ENCODE measurements at places on chromosomes 7 and 10.

DNA sequence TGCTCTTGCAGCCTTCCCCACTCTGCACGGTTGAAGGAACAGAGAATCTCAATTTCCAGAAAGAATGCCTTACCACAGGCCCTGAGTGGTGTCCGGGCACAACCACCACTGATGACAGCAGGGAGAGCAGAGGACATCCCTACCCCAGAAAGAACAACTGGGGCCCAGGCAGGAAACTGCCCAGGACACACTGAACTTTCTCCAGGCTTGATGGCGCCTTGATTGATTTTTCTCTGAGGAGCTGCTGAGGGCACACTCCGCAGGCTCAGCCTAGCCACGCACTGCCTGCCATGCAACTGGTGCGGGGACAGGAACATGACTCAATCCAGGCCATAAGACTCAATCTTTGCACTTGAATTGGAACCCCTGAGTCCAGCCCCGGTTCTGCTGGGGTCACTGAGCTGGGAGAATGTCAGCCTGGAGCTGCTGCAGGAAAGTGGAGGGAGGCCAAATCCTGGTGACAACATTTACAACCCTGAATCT is 5.9 kb downstream of the AKR1B1 start:
- ATAC-seq, result no peak

DNA sequence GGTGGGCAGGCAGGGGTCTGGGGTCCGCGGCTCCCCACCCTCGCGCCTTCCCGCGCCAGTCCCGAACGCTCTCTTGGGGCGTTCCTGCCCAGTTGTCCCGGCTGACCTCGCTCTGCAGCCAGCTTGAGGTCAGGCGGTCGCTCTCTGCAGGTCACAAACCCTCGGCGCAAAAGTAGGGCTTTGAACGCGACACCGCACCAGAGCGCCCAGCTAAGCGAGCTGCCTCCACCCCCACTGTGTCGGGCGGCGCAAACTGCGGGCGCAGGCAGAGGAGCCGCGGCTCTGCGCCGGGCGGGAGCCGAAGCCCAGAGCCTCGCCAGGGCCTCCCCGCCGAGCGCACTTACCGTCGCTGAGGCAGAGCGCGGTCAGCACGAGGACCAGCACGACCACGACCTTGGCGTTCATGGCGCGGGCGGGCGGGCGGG is 284 bp downstream of the CXCL12 start:
- no peak for ATAC-seq

DNA sequence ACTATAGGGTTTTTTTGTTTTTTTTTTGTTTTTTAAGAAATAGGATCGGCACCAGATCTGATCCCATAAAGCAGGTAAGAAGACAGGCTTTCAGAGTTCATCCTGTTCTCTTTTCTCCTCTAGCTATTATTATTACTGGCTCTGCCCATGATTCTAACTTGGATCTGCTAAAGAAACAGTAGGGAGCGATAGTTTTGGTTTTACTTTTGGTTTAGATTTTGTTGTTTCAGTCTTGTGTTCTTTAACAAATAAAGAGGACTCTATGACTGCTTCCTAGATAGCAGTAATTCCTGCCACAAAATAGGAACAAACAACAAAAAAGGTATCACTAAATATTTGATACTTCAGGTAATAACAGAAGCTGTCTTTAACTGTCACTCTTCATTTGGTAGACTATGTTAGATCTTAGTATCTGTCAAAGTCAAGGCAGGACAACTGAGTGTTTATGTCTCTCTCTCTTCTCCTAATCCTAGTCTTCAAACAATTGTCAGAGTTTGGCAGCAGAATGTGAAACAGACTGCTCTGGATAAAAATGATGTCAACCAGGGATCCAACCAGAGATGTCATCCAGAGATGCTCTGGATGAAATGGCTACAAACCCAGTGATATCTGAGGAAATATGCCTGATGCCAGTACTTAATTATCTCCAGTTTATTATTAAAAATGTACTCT is 99.8 kb downstream of the KMT2C start:
- ATAC-seq, result no peak

DNA sequence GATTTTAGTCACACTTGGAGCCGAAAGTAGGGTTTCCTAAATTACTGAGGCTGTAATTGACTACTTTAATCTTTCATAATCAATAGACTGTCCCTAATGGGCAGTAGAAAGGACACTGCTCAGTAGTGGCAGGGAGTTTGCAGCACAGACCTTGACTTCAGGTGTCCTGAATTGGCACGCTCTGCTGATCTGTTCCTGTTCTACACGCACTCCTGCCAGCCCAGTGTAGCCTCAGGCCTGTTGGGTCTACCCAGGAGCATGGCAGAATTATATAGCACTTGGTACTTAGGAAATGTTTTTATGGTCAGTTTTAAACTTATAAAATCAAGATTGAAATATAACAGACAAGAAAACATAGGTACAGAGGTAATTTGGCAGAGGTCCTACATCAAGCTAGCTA is 9.0 kb downstream of the EIF4H start:
- no peak for ATAC-seq

DNA sequence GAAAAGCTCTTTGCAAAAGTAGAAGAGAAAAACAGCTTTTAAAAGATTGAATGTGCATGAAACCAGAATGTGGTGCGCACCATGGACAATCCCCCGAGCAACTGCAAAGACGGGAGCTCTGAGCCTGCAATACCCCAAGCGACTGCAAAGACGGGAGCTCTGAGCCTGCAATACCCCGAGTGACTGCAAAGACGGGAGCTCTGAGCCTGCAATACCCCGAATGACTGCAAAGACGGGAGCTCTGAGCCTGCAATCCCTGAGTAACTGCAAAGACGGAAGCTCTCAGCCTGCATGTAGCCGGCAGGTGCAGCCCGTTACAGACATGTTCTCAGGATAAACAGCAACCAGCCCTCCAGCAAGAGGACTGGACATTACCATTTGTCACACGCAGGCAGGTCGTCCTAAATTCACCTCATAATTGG is 6.2 kb downstream of the ZNF775 start:
- no peak for ATAC-seq

GRCh38 chr7:37283716-37284115 is 164.9 kb downstream of the ELMO1 start:
- ATAC-seq, result no peak

DNA sequence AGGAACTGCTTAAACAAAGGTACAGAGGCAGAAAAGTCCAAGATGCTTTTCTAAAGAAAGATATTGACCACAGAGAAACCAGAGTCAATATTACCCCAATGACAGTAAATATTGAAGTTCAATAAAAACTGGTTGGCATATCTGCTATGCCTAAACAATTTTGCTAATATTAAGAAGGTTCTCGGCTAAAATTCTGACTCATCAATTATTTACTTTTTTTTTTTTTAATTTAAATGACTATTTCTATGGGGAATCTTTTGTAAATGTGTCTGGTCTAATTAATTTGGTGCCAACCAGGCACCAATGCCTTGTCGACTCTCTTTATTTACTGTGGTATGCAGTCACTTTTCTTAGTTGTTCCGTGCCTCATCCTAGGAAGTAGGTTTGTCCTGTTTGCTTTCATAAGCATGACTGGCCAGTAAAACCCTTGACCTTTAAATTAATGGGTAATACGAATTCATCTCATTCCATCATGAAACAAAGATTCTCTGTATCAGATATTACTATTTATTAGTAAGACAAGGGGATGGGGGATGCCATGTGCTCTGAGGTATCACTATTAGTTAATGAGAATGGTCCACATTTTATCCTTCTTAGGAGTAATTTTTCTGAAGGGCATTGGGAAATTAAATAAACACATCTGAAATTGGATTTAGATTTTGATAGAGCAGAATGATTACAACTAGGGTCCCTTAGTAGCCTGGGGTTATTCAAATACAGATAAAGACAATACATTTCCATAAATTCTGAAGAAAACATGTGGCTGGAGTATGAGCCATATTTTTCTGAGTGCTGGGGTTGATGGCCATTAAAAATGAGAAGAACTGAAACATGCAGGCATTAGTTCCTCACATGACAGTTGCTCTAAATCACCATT is 154.4 kb downstream of the VTI1A start:
- no peak for ATAC-seq

DNA sequence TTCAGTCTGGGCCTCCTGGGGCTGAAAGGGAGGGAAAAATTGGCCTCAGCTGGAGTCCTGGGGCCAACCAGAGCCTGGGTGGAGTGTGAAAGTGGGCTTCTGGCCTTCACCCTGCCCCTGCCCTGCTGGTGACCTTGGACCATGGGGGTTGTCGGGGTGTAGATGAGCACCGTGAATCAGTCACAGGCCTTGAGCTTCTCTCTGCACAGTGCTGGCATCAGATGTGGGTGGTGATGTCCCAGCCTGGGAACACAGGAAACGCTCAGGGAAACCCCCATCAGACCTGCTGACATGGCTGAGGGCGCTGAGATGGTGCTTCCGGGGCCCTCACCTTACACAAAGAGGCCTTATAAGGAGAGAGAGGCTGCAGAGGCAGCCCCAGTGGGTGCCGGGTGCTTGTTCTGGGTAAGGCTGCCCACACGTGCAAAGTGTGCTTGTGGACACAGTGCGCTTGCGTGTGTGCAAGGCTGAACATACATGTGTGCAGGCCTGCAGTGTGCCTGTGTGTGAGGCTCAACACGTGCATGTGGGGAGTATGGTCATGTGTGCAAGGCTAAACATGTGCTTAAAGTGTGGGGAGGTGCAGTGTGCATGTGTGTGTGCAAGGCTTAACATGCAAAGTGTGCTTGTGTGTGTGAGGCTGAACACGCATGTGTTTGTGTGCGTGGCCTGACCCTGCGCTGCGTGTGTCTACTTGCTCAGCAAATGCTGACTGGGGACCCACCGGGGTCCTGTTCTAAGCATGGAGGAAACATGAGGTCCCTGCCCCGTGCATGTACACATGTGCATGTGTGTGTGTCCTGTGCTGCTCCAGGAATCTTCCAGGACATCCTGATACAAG is 6.5 kb downstream of the ARPC1B start:
- peak; percentile 91 for ATAC-seq

DNA sequence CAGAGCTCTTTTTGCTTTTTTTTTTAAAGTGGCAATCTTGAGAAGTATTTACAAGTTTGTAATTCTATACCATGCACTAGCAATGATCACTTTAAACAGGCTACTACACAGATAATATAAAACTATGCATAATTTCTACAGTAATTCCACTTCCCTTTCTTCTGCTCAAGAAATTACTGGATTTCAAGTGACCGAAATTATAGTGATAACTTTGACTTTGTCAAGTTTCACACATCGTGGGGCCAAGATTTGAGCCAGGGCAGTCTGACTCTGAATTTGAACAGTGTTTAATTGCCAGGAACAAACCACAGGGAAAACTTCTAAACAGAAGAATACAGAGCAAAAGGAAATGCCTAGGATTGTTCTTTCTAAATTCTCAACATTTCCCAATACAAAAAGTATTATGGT is 288.3 kb upstream of the MKLN1 start:
- ATAC-seq, result no peak

DNA sequence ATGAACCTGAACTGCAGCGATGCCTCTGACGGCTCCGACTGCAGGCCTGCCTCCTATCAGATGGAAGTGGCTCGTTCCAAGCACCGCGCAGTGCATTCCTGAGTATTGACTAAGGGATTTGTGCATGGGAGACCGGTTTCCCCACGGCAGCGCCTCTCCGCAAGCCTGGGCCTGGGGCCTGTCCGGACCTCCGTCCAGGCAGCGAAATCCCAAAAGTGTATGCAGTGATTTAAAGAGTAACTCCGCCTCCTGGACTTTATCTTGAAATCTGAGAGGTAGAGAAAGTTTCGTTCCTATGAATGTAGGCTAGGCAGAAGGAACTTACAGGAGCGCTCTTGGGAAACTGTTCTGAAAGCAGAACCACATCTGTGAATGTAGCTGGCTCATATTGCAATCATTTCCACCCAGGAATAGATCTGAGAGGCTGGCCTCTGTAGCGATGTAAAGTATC is 106.2 kb upstream of the CELF2 start:
- no peak for ATAC-seq

GRCh38 chr10:104345941-104346340 is 7.7 kb upstream of the ITPRIP start:
- ATAC-seq, result no peak

- no peak for ATAC-seq
Observed at GRCh38 chr7:150806863-150807262, 6.3 kb downstream of the TMEM176A start.

GRCh38 chr7:44608916-44609648 is 2.7 kb downstream of the OGDH start:
- no peak for ATAC-seq

- no peak for ATAC-seq
Observed at GRCh38 chr10:130350996-130351395, 214.8 kb downstream of the GLRX3 start.

GRCh38 chr10:74924251-74924963 is 98.0 kb downstream of the KAT6B start:
- ATAC-seq, result no peak

- no peak for ATAC-seq
Observed at GRCh38 chr10:47287365-47287802, 12.6 kb upstream of the GDF10 start.

GRCh38 chr7:55570939-55571338 is 1.4 kb downstream of the VOPP1 start:
- ATAC-seq, result no peak

DNA sequence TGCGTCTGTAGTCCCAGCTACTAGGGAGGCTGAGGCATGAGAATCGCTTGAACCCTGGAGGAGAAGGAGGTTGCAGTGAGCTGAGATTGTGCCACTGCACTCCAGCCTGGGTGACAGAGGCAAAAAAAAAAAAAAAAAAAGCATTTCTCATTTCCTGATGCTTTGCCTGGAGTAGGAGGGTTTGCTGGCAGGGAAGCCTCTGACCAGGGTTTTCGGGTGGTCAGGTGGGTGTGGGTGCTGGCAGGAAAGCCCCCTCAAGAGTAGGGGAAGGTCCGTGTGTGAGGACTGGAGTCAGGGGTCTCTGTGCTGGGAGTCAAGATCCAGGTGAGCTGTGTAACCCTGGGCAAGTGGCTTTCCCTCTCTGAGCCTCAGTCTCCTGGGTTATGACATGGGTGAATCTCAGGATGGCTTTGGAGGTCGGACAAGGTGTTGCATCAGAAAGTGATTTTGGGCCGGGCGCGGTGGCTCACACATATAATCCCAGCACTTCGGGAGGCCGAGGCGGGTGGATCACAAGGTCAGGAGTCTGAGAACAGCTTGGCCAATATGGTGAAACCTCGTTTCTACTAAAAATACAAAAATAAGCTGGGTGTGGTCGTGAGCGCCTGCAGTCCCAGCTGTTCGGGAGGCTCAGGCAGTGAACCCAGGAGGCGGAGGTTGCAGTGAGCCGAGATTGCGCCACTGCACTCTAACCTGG is 3.2 kb downstream of the AMZ1 start:
- ATAC-seq, result no peak

DNA sequence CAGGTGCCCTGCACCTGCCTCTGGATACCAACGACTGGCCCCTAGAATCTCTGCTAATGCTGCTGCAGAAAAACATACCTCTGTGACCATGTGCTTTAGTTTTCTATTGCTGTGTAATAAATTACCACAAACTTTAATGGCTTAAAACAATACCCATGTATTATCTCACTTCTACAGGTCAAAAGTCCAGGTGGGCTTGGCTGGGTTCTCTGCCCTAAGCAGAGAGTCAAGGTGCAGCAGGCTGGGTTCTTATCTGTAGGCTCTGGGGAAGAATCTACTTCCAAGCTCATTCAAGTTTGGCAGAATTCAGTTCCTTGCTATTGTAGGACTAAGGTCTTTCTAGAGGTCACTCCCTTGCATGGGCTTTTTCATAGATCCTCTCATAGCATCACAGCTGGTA is 52.3 kb downstream of the CCDC71L start:
- ATAC-seq, result no peak

- no peak for ATAC-seq
Observed at GRCh38 chr7:106968160-106968559, 76.3 kb upstream of the PRKAR2B start.

Measured in stimulated activated memory B cell treated with anti-CD40 and anti-IgM and Interleukin-4, amounts not matched to agents 10 μg/mL and 1 μg/mL and 100 μg/mL, for 72 hours (primary cell).